Astrocyte of the cerebellum (primary cell): ENCODE measurements at places on chromosomes 13 and 19.

GRCh38 chr19:19540064-19540714 is 2.1 kb downstream of the CILP2 start:
- DNase-seq = no peak

GRCh38 chr13:110808138-110808537 is 94.6 kb downstream of the ING1 start:
- no peak for DNase-seq

GRCh38 chr19:55454787-55455243 is 6.6 kb downstream of the ISOC2 start:
- DNase-seq = no peak

- no peak for DNase-seq
These were observed 1243.7 kb upstream of the PCDH20 start for GRCh38 chr13:62659365-62659764.

- DNase-seq = no peak
These were observed 2.1 kb downstream of the DNAJB1 start for GRCh38 chr19:14516048-14516534.

DNA sequence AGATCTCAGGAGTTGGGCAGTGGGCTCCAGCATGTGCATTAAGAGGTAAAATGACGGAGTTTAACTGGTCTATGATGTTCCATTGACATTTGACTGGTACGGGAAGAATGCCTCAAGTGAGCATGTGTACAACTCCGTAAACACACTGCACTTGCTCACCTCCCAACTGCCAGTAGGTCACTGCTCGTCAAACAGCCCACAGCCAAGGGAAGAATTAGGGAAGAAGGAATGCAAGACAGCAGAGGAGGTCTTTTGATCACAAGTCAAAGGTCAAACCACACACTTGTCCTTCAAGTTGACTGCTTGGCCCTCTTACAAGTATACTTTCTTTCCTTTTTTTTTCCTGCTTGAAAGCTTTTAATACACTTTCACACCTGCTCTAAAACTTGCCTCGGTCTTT is 236.7 kb downstream of the B3GLCT start:
- no peak for DNase-seq

GRCh38 chr13:96744367-96745331 is 249.6 kb downstream of the OXGR1 start:
- no peak for DNase-seq

- DNase-seq = no peak
These were observed 292.2 kb upstream of the SLC10A2 start for GRCh38 chr13:103358255-103358932.

- DNase-seq = no peak
These were observed 102.6 kb upstream of the SERP2 start for GRCh38 chr13:44271031-44271455.

DNA sequence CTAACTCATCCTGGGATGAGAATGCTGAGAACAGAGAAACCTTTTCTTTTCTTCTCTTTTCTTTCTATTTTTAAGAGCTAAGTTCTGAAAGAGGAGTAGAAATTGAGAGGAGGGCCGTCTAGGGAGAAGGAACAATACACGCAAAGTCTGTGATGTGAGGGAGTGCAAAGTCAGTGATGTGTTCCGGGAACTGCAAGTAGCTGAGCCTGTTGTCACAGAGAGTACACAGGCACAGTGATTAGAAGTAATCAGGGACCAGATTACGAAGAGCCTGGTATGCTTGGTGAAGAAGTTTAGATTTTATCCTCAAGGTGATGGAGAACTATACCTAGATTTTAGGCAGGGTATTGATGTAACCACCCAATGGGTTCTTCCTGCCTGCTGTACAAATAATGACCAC is 32.0 kb upstream of the CXCL17 start:
- no peak for DNase-seq

- DNase-seq = no peak
These were observed at the start of gene ATP8A2 for GRCh38 chr13:25371875-25372283. Gene ATP8A2 (plus strand): TSS chr13:25371974. CDS start chr13:25372213, 239 bp downstream.

DNA sequence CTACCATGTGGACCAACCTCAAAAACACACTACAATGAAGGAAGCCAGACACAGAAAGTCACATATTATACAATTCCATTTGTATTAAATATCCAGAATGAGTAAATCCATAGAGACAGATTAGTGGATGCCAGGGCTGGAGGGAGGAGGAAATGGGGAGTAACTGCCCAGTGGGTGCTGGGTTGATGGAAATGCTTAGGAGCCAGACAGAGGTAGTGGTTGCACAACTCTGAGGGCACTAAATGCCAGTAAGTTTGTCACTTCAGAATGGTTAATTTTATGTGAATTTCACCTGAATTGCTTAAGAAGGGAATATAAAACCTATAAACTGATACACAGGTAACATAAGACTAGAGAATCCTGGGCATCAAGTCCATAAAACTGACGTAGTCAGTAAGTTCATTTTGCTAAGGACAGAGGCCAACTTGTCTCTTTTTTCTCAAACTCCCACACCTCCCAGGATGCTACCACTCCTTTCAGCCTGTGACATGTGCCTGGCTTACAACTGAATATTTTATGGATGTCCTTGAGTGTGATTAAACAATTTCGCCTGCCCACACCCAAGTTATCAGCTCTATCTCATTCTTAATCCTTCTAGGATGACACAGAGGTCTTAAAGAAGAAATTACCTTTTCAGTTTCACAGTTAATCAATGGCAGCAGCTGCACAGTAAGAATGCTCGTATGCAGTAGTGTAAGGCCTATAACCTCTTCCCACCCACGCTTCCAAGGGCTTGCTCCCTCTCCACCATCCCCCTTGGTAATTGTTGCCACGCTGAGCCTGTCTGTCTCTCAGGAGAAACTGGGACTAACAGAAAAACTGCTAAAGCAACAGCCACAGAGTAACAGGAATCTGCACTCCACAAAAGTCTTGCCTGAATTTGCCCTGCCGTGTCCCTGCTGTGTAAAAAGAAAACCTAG is 5.9 kb upstream of the MLNR start:
- no peak for DNase-seq

- DNase-seq = no peak
These were observed 17.3 kb upstream of the KDM4B start for GRCh38 chr19:4951656-4952055.

DNA sequence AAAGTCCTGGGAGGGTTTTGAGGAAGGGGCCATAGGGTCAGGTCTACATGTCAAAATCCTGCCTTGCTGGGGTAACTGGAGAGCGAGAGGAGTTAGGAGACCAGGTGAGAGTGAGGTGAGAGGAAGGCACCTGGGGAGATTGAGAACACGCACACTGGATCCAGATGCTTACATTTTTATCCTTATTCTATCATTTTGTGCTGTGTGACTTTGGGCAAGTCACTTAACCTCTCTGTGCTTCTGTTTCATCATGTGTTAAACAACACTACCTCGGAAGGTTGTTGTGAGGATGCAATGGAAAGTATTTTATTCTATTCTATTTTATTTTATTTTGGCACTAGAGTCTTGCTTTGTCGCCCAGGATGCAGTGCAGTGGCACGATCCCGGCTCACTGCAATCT is 3.5 kb downstream of the C19orf81 start:
- DNase-seq = no peak

- DNase-seq = no peak
These were observed 1608.8 kb upstream of the PCDH20 start for GRCh38 chr13:63024458-63024857.

GRCh38 chr13:40401911-40402776 is 264.3 kb downstream of the FOXO1 start:
- DNase-seq = peak; percentile 91

GRCh38 chr13:21227917-21228316 is 51.5 kb downstream of the MRPL57 start:
- no peak for DNase-seq

DNA sequence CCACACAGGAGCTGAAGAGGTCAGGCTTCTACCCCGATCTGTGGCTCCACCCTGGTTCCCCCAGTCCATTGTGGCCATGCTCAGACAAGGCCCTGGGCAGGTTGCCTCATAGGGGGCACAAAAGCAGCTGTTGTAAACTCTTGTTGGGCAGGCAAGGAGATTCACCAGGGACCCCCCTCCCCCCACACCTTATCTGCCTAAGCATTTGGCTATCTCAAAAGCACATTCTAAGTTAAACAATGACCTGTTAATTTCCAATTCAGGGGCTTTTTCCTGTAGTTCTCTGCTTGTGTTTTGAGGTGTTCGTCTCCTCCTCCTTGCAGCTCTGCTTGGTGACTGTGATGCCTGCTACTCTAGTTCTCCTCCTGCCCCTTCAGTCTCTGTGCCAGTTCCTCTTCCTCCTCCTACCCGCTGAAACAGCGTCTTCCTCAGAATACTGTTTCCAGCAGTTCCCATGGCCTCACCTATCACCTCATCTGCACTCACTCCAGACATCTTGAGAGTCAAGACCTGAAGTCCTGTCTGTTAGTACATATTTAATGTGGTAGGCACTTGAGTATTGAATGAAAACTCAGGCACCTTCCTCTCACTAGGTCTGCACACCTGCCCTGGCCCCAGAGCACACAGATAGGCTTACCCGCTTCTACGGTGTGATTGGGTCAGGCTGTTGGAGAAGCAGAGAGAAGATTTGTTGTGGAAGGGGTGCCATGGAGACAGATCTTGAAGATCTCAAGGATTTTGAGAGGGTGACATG is 31.7 kb downstream of the SPATA13 start:
- no peak for DNase-seq

DNA sequence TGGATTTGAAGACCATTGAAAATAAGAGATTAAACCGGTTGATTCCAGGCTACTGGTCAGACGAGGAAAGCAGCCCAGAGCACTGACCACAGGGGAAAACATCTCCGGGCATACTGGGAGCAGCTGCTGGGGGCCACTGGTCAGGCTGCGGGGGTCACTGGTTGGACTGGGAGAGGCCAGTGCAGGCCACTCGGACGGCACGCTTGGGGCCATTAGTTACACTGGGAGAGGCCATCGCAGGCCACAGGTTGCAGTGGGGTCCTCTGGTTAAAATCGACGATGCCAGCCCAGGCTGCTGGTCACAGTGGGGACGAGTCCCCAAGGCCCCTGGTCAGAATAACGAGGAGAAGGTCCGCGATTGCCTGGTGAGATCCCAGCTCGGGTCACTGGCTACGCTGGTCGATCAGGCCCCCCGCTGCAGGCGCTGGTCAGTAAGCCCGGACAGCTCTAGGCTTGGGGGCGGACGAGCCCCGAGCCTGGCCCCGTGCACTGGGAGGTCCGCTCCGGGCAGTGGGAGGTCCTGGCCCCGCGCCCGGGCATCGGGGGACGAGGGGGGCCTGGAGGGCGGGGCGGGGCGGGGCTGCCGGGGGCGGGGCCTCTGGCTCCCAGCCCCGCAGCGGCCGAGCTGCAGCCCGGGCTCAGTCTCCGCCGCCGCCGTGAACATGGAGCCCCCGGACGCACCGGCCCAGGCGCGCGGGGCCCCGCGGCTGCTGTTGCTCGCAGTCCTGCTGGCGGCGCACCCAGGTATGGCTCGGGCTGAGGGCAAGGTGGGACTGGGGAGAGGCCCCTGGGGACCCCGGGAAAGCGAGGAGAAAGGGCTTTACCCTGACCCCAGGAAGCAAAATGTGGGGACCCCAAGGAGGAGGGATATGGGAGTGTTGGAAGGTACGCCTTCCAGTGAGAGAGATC is at the start of gene BCAM:
Gene BCAM (plus strand): TSS at position 641 of the 909 bp plus-strand sequence. CDS start 22 bp downstream, at position 663.
- DNase-seq = no peak

DNA sequence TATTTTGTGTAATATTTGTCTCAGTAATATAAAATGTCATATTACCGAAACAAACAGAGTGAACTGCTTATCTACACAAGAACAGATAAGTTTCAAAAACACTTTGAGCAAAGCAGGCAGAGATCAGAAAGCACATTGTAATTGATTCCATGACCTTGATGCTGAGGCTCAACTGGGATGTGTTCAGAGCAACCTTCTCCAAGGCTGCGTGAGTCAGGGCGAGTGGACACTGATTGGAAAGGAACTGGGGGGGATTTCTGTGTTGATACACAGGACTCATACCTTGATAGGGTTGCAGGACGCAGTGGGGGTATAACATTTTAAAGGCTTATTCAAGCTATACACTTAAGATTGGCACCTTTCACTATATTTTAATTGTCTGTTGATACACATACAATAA is 1136.3 kb downstream of the UQCRFS1 start:
- DNase-seq = no peak

DNA sequence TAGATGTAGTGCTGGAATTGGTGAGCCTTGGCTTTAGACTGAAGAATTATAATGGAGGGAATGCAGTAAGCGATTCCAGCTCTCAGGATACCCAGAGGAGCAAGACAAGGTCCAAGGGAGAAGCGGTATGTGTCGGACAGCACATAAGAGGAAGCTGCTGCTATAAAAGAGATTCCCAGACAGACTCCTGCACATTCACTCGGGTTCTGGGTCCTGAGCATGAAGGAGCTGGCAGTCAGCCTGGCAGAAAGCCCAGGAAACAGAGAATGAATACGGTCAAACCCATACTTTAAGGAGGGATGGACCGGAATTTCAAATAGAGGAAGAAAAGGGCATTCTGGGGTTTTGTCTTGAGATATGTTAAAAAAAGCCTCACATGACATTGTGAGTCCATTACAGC is 308.3 kb downstream of the DNAJC15 start:
- no peak for DNase-seq

DNA sequence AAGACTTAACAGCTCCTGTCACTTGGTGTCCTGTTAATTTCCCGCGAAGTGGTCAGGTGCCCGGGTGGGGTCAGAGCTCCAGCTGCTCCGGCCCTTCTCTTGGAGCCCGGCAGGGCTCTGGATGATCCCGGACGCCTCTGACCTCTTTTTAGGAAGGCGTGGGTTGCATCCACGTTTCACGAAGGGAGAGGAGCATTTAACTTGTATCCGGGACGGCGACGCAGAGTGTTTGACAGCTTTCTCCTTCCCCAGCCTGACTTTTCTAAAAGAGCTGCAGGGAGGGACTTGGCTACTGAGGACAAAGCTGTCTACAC is 656 bp downstream of the ZNF155 start:
- DNase-seq = no peak

DNA sequence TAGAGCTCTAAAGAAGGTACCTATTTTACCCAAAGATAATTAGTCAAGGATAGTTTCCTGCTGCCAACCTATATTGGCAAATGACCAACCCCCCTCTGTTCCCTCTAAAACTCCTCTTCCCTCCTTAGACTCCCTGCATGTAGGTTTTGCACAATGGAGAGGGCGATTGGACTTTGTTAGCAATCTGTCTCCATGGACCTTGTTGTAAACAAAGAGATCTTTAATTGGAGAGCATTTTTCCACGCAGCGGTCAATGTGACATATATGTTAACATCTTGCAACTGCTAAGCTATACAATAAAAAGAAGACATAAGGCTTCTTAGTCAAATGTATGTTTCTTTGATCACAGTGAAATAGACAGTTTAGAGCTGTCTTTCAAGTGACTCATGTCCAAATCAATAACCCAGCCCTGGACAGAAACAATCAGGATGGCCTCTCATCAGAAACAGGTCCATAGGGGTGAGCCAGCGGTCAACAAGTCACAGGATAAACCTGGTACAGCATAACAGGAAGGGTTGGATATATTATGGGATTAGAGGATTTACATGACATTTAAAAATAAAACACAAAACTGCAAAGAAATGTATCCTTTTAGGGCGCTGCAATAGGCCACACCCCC is 69.7 kb upstream of the UBL3 start:
- no peak for DNase-seq

DNA sequence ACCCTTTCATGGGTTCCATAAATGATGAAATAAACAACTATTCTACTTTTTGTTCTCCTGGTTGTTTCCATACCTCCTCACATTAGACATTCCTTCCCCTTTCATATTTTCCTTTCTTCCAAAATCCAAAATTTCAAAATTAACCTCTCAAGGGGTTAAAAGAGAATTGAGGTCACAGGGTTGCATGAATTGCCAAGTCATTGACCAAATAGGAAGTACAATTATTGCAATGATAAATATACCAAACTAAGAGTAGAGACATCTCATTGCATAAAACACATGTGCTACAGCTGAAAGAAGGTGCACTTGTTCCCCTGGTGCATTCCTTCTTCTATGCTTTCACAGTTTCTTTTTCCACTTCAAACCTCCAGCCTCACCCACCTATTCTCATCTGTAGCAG is 136.1 kb downstream of the KCTD12 start:
- DNase-seq = no peak
